Endodermal cell (in vitro differentiated cells): ENCODE measurements at places on chromosomes 6 and 20. TPM values are rescaled to one million over a fixed set of nuclear protein-coding genes. Genes with fewer than 3 reads are reported as not detected.

GRCh38 chr20:53676987-53677386 is 83.3 kb upstream of the ZNF217 start:
- no peaks in the 10 kb centered on the region for H3K27me3 ChIP-seq
- no peak overlapping the region for H3K27ac ChIP-seq
- no peak for DNase-seq
- peaks cover 10% of the 10 kb centered on the region for H3K4me1 ChIP-seq

DNA sequence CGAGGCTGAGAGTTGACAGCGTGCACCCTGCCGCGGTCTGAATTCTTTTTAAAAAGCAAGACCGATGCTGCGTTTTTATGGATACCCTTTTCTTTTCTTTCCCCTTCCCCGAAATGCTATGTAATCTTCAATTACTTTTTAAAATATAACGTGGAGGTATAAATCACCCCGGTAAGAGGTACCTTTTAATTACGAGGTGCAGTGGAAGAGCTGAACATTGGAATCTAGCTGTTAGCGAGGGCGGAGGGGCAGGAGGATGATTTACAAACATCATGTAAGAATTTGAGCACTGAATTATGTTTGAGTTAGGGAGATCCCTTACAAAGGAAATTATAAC is 1.2 kb downstream of the EYA2 start:
- H3K27ac ChIP-seq = no peak overlapping the region
- peak overlapping the region; percentile 90 for H3K4me3 ChIP-seq
- peaks cover 18% of the 10 kb centered on the region for H3K4me1 ChIP-seq
- DNase-seq = no peak

DNA sequence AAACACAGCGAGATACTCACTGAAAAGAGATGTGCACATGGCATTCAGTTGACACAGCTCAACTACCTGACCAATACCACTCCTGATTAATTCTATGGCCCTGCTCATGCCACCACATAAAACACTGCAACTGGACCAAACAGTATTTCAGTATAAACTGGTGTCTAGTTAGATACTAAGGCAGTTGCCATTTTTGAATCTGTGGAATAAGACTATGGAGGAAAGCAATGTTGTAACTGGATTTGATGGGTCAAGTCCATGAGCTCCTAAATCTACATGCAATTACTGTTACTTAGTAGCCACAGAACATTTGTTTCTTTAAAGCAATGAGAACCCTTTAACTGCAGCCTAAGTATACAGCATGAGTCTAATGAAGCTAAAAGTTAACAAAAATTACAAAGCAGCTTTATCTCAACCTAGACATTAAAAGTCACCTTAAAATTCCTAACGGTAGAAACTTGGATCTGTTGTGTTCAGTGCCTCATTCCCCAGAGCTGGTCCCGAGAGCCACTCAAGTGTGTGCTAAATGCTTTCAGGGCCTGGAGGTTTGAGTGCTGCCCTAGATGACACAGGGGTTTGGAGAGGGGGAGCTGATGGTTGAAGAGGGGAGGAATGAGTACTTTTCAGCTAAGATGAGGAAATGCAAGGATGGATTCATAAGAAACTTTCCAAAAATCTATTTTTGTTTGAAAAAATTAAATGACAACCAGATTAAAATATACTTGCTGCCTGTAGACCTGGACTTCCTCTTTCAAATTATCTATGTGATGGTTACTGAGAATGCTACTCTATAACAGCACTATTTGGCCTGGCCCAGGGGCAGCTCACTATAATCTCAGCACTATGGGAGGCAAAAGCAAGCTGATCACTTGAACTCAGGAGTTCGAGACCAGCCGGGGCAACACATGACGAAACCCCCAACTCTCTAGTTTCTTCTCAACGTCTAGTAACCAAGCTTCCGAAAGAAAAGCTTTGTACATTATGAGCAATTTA is 15.6 kb downstream of the SNX5 start:
- no peak overlapping the region for H3K4me3 ChIP-seq
- no peaks in the 10 kb centered on the region for H3K27me3 ChIP-seq
- peaks cover 4% of the 10 kb centered on the region for H3K4me1 ChIP-seq
- H3K27ac ChIP-seq = no peak overlapping the region
- no peak for DNase-seq

DNA sequence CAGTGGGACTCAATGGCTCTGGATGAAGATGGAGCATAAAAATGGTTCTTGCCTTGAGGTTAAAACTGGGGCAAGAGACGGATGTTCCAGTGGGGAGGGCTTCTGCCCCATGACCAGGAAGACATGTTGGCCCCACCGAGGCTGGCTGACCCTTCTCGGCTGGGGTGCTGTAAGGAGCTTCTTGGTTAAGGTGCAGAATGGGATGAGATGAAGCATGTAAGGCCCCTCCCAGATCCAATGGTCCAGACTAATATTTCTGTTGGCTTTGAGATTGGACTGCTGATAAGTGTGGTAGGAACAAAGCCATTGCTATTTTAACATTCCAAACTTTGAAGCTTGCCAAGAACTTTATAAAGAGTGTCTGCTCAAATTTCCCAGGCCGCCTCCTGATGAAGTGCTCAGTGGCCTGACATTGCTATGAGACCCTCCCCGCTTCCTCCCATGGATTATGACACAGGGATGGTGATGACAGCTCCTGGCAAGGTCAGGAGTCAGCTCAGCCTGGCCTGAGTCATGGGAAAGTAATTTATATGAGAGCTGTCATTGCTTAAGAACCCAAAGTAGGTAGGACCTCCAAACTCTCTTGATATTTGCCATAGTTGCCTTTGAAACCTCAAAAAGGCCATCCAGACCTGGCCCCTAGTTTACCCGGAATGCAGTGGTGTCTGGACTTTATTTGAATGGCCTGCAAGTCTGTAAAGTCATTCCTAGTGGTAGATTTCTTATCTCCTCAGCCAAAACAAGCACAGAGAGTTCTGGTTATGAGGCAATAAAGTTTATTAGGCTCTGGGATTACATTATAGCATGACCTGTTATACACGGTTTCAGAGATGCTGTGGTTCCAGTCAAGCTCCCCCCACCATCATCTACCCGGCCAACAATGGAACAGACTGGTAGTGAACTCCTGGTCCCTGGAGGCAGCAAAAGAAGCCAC is 55.2 kb downstream of the TGM2 start:
- H3K4me1 ChIP-seq = no peaks in the 10 kb centered on the region
- DNase-seq = peak; percentile 23
- no peaks in the 10 kb centered on the region for H3K27me3 ChIP-seq
- no peak overlapping the region for H3K27ac ChIP-seq
- no peak overlapping the region for H3K4me3 ChIP-seq
- H3K36me3 ChIP-seq = no peaks in the 10 kb centered on the region

DNA sequence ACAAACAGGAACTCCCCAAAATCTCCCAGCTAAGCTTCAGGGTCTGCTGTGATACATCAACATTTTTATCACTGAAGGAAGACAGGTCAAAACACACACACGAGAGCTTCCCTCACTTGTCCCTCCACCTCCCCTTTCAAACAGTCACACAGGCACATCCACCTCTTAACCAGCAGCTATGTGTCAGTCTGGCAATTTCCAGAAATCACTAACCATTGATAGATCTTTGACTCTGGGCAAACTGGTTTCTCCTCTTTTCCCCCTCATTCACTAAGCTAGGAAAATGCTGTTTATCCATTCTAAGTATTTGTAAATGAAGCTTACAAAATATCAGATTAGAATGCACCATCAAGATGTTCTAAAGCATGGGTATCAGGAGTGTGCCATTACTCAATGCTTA is 87.8 kb downstream of the DCDC2 start:
- H3K4me1 ChIP-seq = no peaks in the 10 kb centered on the region
- no peaks in the 10 kb centered on the region for H3K36me3 ChIP-seq
- no peak overlapping the region for H3K27ac ChIP-seq
- no peak for DNase-seq

GRCh38 chr20:45937765-45938164 is 3.3 kb downstream of the PCIF1 start:
- H3K36me3 ChIP-seq = peaks cover 38% of the 10 kb centered on the region
- H3K27me3 ChIP-seq = no peaks in the 10 kb centered on the region
- peaks cover 18% of the 10 kb centered on the region for H3K4me1 ChIP-seq
- no peak for DNase-seq
- peak overlapping the region; percentile 5 for H3K4me3 ChIP-seq
- no peak overlapping the region for H3K27ac ChIP-seq

GRCh38 chr20:16441546-16442164 is 131.6 kb downstream of the KIF16B start:
- no peak for DNase-seq
- no peak overlapping the region for H3K27ac ChIP-seq
- H3K36me3 ChIP-seq = no peaks in the 10 kb centered on the region
- H3K27me3 ChIP-seq = no peaks in the 10 kb centered on the region
- no peaks in the 10 kb centered on the region for H3K4me1 ChIP-seq

DNA sequence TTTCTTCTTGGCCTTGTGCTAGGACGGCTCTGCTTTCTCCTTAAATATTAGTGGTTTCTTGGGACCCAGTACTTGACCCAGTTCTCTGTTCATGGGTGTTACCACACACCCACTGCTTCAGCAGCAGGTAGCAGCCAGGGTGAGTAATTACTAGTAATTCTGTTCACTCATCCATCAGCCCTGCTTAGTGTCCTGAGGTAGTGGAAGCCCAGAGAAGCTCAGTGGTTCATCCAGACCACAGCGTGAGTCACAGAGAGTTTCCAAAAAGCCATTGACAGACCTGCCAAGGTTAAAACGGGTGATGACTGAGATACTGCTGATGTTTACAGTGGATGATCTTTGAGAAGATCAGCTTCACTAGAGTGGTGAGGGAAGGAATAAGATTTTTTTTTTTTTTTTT is 51.7 kb upstream of the HINT3 start:
- no peak overlapping the region for H3K27ac ChIP-seq
- no peak overlapping the region for H3K4me3 ChIP-seq

DNA sequence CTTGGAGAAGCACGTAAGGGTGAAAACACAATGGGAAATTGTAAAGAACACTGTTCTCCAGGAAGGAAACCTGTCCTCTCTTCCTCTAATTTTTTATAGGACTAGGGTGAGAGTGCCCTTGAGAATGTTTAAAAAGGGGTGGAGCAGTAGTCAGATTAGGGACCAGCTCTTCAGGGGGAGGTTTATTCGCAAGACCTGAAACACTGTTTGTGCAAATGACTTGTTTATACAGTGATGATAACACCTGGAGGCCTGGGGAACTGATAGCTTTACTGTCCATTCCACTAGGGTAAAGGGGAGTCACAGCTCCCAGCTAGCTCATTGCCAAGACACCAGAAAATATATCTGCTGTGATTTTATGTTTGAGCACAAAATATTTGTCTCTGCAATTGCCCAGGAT is 8.1 kb upstream of the FUT9 start:
- H3K4me3 ChIP-seq = no peak overlapping the region
- H3K27ac ChIP-seq = no peak overlapping the region
- H3K27me3 ChIP-seq = no peaks in the 10 kb centered on the region
- H3K4me1 ChIP-seq = peaks cover 3% of the 10 kb centered on the region
- H3K36me3 ChIP-seq = no peaks in the 10 kb centered on the region

GRCh38 chr20:38167328-38167850 is 2.3 kb upstream of the TGM2 start:
- H3K36me3 ChIP-seq = no peaks in the 10 kb centered on the region

- H3K4me3 ChIP-seq = no peak overlapping the region
- no peak for DNase-seq
- no peak overlapping the region for H3K27ac ChIP-seq
- H3K4me1 ChIP-seq = peaks cover 28% of the 10 kb centered on the region
Observed at GRCh38 chr20:53942973-53943372, 127.4 kb downstream of the BCAS1 start.

DNA sequence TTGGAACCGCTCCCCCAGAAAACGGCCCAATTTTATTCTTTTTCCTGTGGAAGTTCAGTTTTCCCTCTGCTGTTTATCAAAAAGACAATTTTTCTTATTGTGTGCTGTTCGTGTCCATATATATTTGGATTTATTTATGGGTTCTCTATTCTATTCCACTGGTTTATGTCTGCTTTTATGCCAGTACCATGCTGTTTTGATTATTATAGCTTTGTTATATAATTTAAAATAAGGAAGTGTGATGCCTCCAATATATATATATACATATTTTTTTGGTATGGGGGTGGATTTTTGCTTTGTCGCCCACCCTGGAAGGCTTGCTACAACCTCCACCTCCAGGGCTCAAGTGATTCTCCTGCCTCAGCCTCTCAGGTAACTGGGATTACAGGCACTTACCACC is 103.3 kb downstream of the TFAP2B start:
- H3K4me1 ChIP-seq = no peaks in the 10 kb centered on the region
- no peak overlapping the region for H3K27ac ChIP-seq
- no peak overlapping the region for H3K4me3 ChIP-seq

DNA sequence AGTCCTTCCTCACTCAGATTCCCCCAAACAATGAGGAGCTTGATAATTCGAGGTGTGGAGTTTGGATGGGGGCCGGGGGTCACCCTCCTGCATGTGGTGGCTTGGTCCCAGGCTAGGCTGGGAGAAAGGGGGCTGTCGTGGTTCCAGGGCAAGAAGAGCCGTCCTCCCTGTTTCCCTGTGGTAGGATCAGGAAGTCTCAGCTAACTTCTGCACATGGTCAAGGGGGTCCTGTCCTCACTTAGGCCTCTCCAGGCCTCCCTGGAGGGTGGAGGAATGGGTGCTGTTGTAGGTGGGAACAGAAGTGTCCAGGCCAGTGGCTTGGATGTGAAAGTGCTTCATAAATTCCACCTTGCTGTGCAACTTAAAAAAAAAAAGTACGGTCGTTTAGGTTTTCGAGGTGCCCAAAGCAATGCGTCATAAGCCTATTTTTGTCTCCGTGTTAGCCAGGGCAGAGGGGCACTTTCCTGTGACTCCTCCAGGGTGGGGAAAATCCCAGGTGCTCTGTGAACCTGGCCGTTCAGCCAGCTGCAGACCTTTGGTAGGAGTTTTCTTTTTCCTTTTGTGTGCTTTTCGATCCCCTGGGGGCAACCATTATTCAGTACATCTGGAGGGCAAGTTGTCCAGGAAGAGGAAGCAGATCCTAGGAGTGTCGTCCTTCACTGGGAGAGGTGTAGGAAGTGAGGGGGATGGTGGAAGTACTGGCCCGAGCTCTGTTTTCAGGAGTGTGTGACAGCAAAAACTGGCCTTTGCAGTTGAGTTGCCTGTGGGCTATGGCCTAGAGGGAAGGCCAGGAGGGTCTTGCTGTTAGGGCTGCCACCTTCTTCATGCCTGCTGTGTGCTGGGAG is 9.6 kb downstream of the IGF2R start:
- peak overlapping the region; percentile 15 for H3K4me3 ChIP-seq
- H3K27ac ChIP-seq = no peak overlapping the region
- H3K36me3 ChIP-seq = no peaks in the 10 kb centered on the region
- no peaks in the 10 kb centered on the region for H3K27me3 ChIP-seq

DNA sequence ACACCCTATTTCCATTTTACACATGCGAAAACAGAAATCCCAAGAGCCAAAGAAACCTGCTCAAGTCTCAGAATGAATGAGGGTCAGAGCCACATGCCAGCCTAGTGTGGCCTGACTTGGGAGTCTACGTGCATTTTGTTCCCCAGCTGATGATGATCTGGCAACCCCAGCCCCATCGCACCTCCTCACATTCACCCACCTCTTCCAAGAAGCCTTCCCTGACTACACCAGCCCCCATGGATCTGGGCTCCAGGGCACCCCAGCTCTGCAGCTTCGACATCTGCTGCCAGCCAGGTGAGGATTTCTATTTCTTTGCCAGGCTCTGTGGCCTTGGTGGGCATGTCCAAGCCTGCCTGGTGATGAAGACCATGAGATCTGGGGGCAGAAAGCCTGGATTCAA is 41.0 kb downstream of the ANGPT4 start:
- no peak overlapping the region for H3K4me3 ChIP-seq
- H3K27ac ChIP-seq = no peak overlapping the region
- no peak for DNase-seq
- peaks cover 5% of the 10 kb centered on the region for H3K27me3 ChIP-seq

Gene RIMS4
- 4.3 and 5.3 TPM in 2 replicates for total RNA-seq

Gene VPS16
- total RNA-seq = 33.8 to 40.8 TPM (median 36.8 TPM) in 3 replicates

Gene RNF144B
- 1.0 to 1.8 TPM (median 1.4 TPM) in 3 replicates for total RNA-seq

Gene ELOVL4
- total RNA-seq = 7.2 and 7.4 TPM in 2 replicates

Gene TINAG
- total RNA-seq = not detected in 2 replicates

Gene APOM
- 1.6 TPM in 2 replicates for total RNA-seq

Gene TFB1M
- total RNA-seq = 28.3 to 53.8 TPM (median 38.8 TPM) in 3 replicates

Gene ADAM33
- 3.0 to 3.9 TPM (median 3.6 TPM) in 3 replicates for total RNA-seq

Gene SLC22A2
- total RNA-seq = 0.88 to 1.1 TPM (median 1.00 TPM) in 3 replicates

Gene SLC26A8
- total RNA-seq = not detected in 2 replicates

Gene LPIN3
- total RNA-seq = 11.2 and 13.2 TPM in 2 replicates
